Muscle of leg (tissue), 16 donors: ENCODE measurements at places on chromosomes 3 and 15. TPM values are rescaled to one million over a fixed set of nuclear protein-coding genes. Genes with fewer than 3 reads are reported as not detected.

- peak; percentile 36 for DNase-seq
These were observed 37.1 kb downstream of the ABHD17C start for GRCh38 chr15:80732167-80732566.

DNA sequence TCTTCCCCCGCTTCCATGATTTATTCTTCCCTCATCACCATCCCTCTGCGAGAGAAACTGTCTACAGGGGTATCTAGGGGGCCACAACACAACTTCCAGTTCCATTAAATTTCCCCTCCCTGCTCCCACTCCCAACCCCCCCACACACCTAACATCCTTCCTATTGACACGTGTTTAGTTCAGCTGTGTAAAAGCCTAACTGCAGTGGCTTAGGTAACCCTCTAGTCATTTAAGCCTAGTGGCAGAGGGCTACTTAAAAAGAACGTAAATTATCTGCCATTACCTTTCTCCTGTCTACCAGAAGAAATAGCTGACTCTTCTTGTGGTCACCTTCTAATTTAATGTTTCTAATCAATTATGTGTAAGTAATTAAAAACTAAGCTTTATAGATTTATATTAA is 56.3 kb downstream of the ZNF148 start:
- no peak for DNase-seq

- no peak for DNase-seq
These were observed 2.9 kb upstream of the TMEM266 start for GRCh38 chr15:76056931-76057330.

- peak; percentile 23 for DNase-seq
These were observed 64.7 kb downstream of the GPR176 start for GRCh38 chr15:39855400-39855799.

DNA sequence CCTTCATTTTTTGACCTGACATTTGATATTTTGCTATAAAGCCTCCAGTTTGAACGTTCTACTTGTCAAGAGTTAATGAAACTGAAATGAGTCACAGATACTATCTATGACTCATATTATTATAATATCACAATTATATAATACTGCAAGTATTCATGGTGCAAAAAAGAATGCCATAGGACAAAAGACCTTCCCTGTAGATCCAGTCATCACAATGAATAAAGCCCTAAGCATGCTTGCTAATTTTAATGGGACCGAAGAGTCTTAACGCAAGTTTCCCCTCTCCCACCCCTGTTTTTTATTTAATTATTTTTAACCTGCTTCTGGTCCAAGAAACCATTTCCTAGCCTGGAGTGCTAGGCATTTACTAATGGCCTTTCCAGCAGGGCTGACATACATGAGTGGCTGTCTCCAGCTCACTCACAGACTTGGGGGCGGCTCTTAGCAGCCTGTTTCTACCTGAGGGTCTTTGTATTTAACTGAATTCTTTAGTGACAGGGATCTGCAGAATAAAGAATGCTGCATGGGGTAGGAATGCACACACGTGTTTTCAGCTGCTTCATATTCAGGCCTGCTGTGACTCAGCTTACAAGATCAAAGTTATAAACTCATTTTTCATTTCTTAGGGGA is 61.2 kb downstream of the THBS1 start:
- DNase-seq: no peak

- DNase-seq: peak; percentile 96
These were observed 77.3 kb downstream of the HMG20A start for GRCh38 chr15:77497942-77498361.

DNA sequence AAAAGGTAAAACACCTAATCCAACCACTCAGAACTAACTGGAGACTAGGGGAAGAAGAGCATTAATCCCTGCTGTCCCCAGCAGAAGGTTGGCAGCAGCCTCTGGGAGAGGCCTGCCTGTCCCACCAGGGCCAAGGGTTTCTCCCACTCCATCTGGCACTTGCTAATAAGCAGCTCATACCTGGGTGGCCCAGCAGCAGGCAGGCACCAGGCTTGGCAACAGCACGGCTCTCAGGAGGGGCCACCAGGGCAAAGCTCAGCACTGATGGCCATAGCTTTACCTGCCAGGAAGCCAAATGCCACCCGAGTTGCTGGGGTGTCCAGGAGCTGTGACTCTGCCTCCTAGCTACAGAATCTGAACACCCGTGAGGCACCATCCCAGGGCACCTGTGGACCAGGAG is 58.3 kb downstream of the BOC start:
- DNase-seq: no peak

GRCh38 chr3:34387826-34388564 is 589.6 kb downstream of the PDCD6IP start:
- DNase-seq: peak; percentile 15

DNA sequence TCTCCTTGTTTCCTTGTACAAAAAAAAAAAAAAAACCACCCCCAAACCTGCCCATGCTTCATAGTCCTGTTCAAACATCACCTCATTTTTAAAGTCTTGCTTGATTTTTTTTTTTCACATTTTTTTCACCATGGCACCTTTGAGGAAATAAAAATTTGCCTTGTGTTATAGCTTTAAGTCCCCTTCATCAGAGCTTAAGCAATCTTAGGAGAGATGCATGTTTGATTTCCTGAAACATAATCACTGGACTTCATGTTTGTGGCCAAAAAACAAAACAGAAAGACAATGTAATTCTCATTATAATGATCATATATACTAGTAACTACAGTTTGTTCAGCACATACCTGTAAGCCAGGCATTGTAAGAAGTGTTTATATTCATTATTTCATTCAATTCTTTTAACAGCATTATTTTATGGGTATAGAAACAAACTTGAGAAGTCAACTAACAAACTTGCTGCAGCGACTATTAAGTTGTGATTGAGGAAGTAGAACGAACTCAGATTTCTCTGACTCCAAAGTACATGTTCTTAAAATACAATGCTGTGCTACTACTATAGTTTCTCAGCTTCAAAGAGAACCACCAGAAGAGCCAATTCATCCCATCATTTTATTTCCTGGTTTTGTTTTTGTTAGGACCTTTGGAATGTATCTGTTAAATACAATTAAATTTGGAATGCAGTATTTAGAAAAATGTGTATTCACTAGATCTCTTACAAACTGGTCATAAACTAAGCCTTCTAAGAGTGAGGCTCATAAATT is 203.8 kb downstream of the TCF12 start:
- DNase-seq: no peak

- DNase-seq: peak; percentile 13
These were observed 92.7 kb downstream of the LRRC28 start for GRCh38 chr15:99343881-99344551.

DNA sequence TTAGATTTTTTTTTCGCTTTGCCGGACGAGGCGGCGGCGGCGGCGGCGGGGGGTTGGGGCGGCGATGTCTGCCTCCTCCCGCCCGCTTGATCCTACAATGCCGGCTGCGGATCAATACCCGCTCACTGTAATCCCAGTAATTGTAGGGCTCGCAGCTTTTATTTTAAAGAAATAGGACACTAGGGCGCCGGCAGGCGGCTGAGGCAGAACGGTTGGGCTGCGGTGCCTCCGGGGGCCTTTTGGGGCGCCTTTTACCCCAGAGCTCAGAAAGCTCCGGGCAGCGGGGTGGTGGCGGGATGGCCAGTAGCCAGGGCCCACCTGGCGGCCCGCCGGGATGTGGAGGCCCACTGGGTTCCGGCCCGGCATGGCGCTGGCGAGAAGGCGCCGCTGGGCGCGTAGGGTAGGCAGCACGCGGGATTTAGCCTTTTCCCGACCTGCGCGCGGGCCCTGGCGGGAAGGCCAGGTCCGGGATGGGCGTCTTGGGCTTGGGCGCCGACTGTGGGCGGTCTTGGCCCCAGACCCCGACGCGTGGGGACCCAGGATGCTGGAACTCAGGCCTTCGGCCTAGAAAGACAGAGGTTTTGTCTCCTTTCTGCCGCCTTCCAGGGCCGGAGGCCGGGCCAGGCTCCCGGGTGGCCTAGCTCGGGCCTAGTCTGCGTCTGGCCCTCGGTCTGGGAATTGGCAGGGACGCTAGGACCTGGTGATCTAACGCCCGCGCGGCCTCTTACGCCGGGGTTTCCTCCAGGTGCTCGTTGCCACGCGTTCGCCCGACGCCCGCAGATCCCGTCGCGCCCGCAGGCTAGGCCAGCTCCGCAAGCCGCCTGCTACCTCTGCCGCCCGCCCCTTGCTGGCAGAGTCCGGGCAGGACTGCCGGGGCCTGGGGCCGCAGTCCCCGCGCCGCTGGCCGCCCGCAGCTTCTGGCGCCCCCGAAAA is 15.5 kb upstream of the ONECUT1 start:
- no peak for DNase-seq

DNA sequence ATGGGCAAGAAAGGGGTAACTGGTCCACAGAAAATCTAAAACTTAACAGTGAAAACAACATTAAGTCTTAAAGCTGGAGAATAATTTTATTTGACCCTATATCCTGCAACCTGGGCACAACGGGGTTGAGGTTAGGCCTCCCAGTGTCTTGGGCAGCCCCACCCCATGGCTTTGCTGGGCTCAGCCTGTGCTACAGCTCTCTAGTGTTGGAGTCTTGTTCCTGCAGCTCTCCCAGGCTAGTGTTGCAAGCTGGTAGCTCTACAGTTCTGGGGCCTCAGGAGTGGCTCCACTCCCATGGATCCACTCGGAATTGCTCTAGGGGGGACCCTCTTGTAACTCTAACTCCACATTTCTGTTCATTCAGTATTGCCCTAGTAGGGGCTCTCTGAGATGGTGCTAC is 24.9 kb upstream of the GNB4 start:
- DNase-seq: no peak

DNA sequence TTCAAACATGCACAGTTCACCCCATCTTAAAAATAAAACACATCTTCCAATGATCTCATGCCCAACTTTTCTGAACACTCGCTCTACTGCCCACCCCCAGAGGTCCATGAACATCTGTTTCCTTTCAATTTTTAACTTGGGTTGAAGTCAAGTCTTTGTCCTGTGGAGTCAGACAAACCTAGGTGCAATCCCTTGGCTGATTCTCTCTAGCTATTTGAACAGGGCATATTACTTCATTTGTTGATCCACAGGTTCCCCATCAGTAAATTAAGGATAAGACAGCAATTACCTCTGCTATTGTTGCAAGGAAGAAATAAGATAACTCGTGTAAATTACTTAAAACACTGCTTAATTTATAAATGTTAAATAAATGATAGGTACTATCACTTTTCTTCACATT is 180.1 kb downstream of the CNTN3 start:
- no peak for DNase-seq

DNA sequence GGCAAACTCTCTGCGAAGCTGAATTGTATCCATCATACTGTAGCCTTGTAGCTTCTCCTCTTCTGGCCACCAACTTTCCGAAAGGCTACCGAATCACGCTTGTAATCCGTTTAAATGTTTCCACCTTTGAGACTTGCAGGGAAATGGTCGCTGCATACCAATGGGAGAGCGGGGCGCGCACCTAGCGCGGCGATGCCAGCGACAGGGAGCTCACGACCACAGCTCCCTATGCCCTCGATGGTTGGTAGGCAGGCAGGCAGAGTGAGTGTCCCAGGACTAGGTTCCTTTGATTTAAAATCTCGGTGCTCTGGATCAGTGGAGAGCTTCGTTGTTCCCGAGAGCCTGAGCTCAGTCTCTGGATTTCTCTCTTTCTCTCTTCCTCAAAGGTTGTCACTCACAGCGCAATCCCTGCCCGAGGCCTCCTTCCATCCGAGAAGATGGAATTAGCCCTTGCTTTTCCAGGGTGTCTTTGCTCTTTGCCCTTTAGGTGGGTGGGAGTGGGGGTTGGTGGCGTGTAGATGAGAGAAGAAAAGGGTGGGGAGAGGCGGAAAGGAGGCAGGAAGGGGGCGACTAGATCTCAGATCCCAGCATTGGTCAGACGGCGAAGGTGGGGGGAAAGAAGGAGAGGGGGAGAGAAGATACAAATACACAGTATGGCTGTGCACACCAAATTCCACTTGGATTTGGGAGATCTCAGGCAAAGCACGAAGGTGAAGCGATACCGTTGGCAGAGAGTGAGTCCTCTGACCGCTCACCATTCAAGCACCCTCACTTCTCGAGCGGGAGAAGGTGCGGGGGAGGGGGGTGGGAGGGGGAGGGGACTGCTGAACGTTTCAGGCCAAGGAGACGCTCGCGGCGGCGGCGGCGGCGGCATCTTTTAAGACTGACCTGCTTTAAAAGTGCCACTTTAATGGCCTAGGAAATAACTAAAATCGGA is at the start of gene SLITRK3:
TSS of gene SLITRK3 (minus strand) at position 745 of the 937 bp plus-strand sequence. CDS start 5,554 bp downstream, outside the sequence.
- DNase-seq: peak; percentile 29

GRCh38 chr15:29376590-29376989 is 107.0 kb upstream of the NSMCE3 start:
- no peak for DNase-seq

GRCh38 chr3:85726241-85726640 is 767.5 kb downstream of the CADM2 start:
- DNase-seq: no peak

GRCh38 chr3:37519661-37520060 is 342.0 kb upstream of the CTDSPL start:
- DNase-seq: peak; percentile 67

GRCh38 chr3:37129871-37130270 is 44.5 kb downstream of the LRRFIP2 start:
- no peak for DNase-seq

DNA sequence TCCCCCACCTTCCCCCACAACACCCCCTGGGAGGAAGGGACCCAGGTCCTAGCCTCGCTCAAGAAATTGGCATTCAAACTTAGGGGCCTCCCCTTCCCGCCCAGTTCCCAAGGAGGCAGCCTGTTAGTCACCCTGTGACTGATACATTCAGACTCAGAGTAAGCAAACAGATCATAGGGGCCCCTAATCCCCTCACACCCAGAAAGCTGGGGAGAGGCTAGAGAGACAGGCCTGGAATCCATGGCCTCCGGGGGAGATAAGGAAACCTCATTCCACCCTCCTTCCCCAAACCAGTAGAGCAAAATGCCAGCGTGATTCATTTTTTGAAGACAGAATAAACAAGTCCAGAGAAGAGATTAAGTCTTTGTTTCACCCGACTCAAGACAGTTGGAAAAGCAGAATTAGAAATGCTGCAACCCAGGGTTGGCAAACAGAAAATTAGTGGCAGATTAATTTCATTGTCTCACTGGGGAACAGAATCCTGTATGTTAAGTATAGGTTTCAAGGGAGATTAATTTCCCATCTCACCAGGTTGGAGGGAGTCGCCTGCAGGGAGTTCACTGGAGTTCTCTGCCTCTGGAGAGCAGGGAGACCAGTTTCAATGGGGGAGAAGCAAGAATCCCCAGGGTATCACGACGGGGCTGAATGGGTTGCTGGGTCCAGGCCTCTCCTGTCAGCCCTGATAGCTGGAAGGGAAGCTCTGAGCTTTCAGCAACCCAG is 268.3 kb downstream of the UACA start:
- DNase-seq: no peak

- DNase-seq: no peak
These were observed 12.3 kb downstream of the POGLUT1 start for GRCh38 chr3:119481079-119481478.

- DNase-seq: no peak
These were observed 123.9 kb downstream of the ZMAT3 start for GRCh38 chr3:178947738-178948137.

GRCh38 chr3:117399311-117400078 is 689.9 kb downstream of the TUSC7 start:
- DNase-seq: no peak

MKRN2 gene
- polyA plus RNA-seq: 33.2 TPM

ZNF385D gene
- 21.7 TPM for polyA plus RNA-seq

ARGFX gene
- not detected for polyA plus RNA-seq

CLSTN2 gene
- 5.2 TPM for polyA plus RNA-seq

POMGNT2 gene
- polyA plus RNA-seq: 24.9 TPM

MESD gene
- polyA plus RNA-seq: 18.0 TPM
